ENCODE measurements at places on chromosomes 3 and 15.

GRCh38 chr15:38720893-38721567 is 156.4 kb upstream of the RASGRP1 start:
- DNase-seq, result no peak

- DNase-seq, result no peak
Measured at GRCh38 chr15:42144841-42145375, 11.5 kb downstream of the PLA2G4F start.

- DNase-seq, result no peak
Measured at GRCh38 chr3:28682121-28682520, 333.5 kb upstream of the AZI2 start.

DNA sequence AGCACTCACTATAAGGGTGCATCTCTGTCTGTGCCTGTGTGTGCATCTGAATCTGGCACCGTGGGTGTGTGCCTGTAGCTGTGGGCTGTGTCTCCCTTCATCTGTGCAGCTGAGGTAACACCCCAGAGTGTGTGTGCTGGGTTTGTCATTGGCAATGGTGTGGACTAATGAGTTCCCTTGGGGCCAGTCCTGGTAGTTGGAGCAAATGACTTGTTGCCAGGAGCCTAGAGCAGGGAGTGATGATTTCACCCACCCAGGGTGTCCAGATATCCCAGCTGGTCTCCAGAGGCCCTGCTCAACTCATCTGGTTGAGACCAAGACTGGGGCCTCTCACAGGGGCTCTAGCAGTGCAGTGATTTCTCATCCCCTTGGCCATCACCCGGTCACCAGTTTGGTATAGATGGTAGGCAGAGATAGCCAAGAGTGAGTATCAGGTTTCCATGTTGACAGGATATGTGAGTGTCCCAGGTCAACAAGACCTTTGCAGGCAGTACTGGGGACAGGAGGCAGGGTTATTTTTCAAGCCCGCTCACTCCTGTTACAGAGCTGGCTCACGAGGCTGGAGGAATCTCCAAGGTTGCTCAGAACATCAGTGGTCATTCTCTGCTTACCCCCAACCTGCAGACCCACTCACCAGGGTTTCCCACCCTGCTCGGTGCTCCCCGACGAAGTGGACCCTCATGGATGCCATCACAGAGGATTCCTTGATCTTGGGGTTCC is 4.1 kb upstream of the HDAC11 start:
- DNase-seq, result no peak

DNA sequence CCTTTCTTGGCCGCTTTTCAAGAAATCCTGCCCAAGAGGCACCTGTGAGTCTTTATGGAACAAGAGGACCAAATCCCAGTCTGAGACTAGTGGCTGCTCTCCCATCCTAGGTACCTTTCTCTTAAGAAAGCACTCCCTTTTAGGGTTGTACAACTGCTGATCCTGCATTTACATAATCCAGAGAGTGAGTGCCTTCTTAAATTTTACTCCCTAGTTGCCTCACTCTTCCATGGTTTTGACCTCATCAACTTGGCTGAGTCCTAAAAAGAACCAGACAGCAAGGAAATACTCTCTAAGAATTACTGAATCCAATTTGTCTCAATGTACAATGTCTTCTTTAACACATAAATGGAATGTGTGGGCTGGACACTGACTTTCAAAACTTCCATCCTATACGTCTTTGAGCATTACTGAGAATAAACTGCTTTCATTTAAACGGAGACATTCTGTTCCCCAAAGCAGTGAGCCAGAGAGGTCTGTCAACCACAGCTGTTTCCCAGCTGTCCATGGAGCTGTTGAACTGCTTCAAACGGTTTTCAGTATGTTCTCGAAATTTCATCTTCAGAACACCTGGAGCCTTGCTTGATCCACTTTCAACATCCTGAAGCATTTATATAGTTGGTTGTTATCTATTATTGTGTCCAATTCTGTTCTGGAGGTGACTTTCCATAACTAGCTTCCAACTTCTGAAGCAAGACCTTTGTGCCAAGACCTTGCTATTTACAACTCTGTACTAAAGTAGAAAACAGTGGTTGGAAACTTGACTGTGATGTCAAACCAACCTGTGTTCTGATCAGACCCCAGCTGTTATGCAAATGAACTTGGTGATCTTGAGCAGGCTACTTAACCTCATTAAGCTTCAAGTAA is 179.1 kb downstream of the SLC9A9 start:
- no peak for DNase-seq

- DNase-seq, result no peak
Measured at GRCh38 chr3:78937475-78937874, 830.3 kb downstream of the ROBO1 start.

- DNase-seq, result no peak
Measured at GRCh38 chr3:108453565-108453964, 56.8 kb downstream of the MYH15 start.

DNA sequence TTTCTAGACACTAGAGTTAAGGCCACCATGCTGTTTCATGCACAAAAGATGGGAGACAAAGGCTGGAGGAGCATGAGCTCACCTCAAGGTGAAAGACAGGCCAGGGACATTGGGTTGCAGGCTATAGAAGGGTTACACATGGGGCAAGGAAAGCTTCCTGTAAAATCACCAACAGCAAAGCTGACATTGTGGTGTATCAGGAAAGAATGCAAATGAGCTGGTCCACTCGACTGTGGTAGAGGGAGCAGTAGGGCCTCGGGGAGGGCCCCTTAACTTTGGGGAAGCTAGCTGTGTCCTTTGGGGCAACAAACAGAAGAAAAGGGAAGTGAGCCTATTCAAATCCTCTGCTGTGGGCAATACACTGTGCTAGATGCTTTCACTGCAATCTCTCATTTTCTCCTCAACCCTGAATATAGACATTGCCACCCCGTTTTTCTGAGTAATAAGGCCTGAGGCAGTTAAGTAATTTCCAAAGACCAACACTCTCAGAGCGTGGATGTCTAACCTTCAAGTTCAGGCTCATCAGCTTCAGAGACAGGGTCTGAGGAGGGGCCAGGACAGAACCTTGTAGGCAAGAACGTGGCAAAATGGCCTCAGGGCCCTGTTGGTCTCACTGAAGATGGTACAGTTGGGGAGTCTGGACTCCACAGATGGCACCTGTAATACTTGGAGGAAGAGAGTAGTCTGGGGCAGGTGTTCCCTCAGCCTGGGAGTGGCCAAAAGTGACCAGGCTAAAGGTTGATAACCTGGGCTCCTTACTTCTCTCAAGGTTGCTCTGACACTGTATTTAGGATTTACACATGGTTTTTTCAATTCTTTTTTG is 24.1 kb downstream of the CX3CR1 start:
- no peak for DNase-seq

DNA sequence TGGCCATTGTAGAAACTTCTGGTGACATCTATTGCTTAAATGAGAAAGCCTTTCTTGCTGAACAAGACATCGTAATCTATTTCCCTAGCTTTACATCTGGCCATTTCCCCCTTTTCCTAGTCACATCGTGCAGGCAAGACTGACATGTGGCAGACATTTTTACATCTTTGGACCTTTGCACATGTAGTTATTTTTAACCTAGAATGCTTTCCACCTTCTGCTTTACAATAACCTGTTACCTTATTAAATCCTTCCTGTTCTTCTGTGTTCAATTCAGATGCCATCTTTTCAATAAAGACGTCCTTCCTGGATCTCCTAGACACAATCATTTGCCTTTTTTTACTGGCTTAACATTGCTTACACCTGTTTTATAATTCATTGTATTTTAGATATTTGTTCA is 343.3 kb downstream of the DIPK2A start:
- DNase-seq, result no peak

DNA sequence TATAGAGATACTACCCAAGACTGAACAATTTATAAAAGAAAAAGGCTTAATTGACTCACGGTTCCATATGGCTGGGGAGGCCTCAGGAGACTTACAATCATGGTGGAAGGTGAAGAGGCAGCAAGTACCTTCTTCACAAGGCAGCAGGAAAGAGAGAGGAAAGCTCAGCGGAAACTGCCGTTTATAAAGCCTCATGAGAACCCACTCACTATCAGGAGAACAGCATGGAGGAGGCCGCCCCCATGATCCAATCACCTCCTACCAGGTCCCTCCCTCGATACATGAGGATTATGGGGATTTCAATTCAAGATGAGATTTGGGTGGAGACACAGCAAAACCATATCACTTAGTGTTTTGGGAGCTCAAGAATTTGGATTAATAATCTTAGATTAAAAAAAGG is 240.2 kb downstream of the UACA start:
- no peak for DNase-seq

GRCh38 chr3:41126472-41126871 is 72.8 kb upstream of the CTNNB1 start:
- no peak for DNase-seq

DNA sequence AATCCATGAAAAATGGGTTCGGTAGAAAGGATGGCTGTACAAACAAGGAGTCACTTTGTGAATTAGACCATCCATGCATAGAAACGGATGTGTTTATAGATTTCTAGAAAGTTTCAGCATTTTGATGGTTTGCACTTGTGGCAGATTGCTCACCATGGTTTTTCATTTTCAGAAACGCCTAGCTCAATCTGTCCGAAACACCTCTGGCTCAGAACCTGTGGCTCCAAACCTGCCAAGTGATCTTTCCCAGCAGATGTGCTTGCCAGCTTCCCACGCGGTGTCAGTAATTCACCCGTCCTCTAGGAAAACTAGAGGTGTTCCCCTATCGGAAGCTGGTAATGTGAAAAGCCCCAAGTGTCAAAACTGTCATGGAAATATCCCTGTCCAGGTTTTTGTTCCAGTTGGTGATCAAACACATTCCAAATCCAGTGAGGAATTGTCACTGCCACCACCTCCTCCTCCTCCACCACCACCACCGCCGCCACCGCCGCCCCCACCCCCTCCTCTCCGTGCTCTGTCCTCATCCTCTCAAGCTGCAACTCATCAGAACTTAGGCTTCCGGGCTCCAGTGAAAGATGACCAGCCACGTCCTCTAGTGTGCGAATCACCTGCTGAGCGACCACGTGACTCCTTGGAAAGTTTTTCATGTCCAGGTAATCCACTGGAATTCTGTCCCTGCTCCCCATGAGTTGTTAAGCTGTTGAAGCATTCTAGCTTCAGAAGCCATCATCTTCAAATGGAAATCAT is 21.2 kb downstream of the WHAMM start:
- DNase-seq, result no peak

DNA sequence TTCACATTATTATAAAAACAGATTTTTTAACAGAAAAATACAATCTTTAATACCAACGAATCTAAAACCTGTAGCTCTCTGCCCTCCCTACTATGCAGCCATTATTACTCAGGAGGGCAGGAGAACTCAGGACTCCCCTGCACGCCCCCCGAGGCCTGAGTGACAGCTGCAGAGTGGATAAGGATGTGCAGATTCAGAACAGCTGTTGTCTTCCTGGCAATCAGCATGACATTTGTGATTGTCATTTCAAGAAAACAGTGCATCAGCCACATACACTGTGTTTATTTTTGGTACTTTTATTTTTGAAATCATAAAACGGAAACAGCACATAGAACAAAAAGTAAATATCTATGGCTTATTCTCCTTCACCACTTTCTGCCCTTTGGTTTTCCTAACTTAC is 450.8 kb downstream of the OCA2 start:
- no peak for DNase-seq

- DNase-seq, result no peak
Measured at GRCh38 chr3:10889206-10889960, 73.4 kb downstream of the SLC6A11 start.

DNA sequence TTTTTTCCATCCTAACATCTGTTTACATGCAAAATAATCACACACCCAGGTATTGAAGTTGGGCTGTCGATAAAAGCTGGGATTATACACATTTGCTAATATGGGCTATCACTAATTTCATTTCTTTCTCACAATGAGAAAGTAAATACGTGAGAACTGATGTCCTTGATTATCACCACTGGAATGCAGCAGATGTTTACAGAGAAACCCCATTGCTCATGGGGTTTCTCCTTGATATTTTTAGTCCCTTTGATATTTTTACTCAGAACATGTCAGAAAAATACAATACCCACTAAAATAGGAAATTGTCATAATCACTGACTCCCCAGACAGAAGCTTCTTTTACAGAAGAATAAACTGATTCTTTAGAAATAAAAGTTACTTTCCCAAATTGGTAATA is 535.1 kb upstream of the CCDC54 start:
- DNase-seq, result no peak

DNA sequence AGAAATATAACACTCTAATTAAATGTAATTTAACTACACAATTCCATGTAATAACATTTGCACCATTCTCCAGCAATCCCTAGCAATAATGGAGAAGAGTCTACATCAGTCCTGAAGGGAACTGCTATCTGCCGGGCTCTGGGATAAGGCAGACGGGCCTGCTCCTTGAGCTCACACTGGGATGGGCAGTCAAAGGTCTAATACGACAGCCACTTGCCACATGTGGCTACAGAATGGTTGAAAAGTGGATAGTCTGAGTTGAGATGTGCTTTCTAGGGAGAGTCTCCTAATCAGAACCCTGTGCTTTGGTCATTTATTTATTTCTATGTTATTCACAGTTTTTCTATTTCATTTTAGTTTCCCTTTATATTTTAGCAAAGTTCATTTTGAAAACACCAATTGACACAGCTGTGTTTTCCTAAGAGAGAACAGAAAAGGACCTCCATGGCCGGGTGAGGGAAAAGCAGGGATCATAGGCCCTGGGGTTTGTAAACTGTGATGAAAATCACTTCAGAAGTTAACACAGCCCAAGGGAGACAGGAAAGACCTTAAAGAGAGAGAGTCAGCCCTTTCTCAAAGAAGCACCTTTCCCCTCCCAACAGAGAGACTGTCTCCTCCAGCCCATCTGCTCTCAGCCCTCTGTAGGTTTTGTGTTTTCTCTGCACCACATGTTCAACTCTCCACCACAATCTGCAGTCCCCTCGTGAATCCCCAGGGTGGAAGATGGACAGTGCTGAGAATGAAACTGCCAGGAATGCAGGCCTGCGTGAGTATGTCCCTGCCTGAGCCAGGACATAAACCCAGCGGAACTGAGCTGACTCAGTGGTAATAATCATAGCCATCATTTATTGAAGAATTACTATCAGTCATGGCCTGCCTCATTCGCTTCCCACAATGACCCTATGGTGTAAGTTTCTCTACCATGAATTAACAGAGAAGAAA is 11.6 kb downstream of the FSIP1 start:
- DNase-seq, result no peak

GRCh38 chr15:25545017-25545416 is 106.2 kb upstream of the UBE3A start:
- DNase-seq, result no peak

DNA sequence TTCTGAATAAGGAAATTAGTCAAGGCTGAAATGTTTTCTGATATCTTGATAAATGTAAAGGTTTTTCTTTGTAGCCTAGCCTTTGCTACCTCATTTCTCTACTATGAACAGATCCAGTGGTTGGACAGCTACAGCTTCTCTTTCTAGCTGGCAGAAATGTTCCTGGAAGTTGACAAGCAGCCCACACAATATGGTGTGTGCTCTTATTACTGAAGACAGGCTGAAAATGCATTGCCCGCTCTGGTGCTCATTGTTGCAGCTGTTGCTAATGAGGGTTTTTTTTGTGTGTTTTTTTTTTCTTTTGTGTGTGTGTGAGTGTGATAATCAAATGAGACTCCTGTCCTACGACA is 844.3 kb upstream of the SEMA6D start:
- DNase-seq, result no peak

- DNase-seq, result no peak
Measured at GRCh38 chr3:120622870-120623726, 27.0 kb downstream of the NDUFB4 start.

- no peak for DNase-seq
Measured at GRCh38 chr3:138937690-138938055, 9.3 kb downstream of the FOXL2 start.
